Activated CD4-positive, alpha-beta T cell treated with anti-CD3 and anti-CD28 coated beads for 1 hour (primary cell): ENCODE measurements at places on chromosomes 6 and 20.

GRCh38 chr20:22515264-22515663 lies 69.1 kb downstream of the FOXA2 start:
- DNase-seq = no peak

- DNase-seq = no peak
Measured at GRCh38 chr6:12657884-12658283, 58.7 kb upstream of the PHACTR1 start.

DNA sequence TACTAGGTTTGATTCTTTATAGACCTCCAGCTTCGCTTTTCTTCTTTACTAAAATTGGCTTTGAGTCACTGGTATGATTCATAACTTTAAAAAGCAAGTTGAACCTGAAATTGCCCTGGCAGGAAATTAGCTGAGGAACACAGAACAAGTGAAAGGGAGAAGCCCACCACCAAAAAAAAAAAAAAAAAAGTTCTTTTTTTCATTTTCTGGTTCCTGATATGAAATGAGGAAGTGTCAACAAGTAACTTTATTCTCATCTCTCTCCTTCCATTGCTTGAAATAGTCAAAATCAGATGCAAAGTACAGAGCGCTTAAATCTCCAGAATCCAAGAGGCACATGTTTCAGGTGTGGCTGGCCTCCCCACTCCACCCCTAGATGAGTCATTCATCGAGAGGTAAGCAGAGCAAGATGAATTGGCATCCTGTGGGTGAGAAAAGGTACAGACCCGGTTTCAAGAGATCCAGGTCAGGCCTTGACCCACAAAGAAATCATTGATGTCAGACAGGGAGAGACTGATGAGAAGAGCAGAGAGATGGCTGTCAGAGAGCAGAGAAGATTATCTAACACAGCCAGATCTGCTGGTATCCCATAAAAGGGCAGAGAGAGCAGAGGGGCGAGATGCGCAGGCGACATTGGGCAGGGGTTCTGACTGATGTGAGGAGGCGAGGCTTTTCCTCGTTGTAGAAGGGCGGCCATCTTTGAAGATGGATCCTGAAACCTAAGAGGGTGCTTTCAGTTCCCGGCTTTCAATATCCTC lies 54.8 kb upstream of the MBOAT1 start:
- DNase-seq = no peak

DNA sequence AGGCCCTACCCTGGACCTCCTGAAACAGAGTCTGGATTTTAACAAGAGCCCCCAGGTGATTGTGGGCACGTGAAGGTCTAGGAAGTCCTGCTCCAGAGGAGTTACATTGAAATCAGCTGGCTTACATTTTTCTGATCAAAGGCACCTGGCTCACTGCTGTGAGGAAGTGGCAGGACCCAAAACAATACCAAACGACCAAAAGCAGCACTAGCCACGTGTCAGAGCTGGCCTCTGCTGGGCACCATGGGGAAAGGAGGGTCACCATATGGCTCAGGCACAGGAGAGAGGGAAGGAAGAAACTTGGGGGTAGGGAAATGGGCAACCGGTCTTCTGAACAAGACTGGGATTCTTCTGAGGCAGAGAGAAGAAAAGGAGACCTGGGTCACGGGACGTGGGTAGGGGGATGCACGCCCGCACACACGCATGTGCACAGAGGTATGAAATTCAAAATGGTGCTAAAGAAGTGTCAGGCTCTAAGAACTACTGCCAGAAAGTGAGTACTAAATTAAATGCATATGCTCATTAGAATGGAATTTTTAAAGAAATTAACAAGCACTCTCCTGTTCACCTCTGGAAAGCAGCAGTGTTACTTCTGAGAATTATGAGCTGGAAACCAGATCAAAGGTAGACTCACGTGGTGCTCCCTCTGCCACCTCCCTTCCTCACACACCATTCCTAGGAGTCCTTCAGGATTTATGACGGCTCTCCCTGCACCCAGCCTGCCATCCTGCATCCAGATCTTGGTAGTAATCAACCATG lies 113.6 kb downstream of the TRERF1 start:
- no peak for DNase-seq

DNA sequence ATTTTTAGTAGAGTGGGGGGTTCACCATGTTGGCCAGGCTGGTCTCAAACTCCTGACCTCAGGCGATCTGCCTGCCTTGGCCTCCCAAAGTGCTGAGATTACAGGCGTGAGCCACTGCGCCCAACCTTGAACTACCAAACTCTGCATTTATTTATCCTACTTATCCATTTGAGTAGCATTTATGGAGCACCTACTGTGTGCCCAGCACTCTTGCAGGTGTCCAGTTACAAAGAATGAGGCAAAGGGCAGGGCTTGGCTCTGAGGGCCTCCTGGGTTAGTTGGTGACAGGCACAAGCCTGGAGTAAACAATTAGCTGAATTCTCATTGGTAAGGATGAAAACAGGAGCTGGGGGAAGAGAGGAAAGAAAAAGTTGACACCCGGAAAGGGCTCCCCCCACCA lies 93.4 kb upstream of the FOXP4 start:
- DNase-seq = no peak

DNA sequence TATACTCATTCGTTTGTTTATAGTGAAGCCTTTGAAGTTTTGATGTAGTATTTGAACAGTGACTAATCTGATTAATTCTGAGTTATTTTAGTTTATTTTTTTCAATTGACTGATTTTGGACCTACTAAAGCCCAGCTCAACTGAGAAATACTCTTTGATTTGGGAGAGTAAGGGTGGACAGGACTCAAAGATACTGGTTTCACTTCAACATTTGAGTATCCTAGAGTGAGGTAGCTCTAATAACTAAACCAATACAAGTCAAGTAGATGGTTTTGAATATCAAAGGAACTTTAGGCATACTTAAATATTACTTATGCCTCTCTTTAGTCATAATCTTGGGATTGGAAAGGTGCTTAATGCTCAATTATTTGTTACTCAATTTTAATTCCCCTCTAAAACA lies 65.6 kb downstream of the ZNF292 start:
- DNase-seq = no peak

DNA sequence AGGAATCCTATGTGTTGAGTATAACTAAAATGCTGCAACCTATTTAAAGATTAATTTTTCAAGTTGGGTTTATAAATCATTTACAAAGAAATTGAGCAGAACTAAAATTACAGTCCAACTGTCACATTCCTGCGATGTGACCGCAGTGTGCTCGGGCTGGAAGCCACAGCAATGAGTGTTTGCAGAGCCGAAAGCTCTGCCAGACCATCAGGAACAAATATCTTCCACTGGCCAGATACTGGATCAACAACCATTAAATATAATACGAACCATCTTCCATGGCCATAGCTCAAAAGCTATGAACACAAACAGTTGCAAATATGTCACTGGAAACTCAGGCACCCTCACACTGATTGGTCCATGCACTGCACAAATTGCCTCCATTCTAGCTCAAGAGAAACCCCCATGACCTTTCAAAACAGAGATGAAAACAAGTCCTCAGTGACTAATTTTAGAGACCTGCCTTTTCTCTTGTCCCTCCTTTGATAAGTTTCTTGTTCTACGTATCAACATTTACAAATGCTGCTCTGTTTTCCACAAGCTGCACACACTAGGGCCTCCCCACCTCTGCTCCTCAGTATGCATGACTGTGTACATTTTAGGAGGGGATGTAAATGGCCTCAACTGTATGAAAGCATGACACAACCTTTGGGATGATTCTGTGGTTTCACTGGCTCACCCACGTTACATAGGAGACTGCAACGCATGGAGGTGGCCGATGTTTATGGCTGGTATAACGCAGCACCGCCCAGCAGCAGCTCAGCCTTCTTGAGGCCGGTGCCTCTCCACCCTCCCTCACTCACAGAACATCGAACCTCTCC lies 171.7 kb downstream of the WDR27 start:
- DNase-seq = no peak

GRCh38 chr6:1885576-1886011 lies 275.9 kb downstream of the FOXC1 start:
- no peak for DNase-seq
